Stimulated activated CD4-positive, alpha-beta T cell treated with anti-CD3 and anti-CD28 coated beads, Interleukin-4, amount 100 ng/mL, for 48 hours (primary cell): ENCODE measurements at places on chromosomes 3 and 15.

- DNase-seq: no peak
Observed at GRCh38 chr15:85825719-85826118, 31.0 kb upstream of the KLHL25 start.

- DNase-seq: no peak
Observed at GRCh38 chr15:83499476-83499875, 52.3 kb downstream of the SH3GL3 start.

DNA sequence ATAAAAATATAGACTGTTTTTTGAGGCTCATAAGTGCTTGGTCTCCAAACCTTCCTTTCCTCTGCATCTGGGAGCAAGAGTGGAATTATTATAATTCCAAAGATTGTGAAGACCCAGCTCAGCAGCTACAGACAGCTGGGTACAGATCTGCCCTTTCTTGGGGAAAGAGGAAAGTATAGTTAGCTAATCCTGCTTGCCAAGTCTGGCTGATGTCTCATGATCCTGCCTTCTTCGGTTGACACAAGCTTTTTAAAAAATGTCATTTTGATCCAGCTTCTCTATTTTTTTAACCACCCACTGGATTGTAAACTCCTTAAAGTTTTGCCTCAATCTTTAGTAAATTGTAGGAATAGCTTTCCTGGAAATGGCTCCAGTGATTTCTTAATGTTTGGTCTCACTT is 181.1 kb downstream of the LRTM1 start:
- DNase-seq: no peak

DNA sequence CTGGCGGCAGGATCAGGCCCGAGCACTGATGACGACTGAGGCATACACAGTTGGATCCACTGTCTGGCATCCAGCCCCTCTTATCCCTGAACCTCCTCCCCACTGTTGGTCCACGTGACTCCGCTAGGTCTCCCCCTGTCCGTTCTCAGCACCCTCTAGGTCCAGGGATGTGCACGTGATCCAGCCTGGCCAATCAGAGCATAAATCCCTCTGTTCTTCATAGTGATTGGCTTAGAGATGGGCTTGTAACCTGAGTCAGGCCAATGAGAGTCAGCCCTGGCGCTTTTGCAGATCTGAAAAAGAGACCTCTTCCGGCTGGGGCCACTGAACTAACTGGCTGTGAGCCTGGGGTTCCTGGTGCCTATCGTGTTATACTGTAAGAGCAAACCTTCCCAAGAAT is 20.5 kb upstream of the IQSEC1 start:
- DNase-seq: no peak

- no peak for DNase-seq
Observed at GRCh38 chr3:180093535-180093934, 56.8 kb upstream of the PEX5L start.

DNA sequence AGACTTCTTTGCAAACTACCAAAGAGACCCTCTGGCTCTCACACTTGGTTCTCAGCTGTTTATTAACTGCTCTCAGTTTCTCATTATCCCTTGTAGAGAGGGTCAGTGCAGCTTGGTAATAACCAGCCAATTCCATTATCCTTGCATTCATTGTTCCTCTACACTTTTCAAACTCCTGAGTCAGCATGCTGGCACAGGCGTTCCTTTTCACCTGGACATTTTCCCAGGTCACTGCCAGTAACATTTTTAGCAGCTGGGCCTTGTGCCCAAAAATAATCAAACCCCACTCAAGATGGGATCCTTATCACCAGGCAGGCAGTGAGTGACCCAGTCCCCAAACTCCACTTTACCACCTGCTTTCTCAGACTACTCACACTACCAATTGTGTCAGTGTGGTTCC is 4.8 kb upstream of the SUMF1 start:
- no peak for DNase-seq
